ENCODE measurements at places on chromosomes 16 and 17.

DNA sequence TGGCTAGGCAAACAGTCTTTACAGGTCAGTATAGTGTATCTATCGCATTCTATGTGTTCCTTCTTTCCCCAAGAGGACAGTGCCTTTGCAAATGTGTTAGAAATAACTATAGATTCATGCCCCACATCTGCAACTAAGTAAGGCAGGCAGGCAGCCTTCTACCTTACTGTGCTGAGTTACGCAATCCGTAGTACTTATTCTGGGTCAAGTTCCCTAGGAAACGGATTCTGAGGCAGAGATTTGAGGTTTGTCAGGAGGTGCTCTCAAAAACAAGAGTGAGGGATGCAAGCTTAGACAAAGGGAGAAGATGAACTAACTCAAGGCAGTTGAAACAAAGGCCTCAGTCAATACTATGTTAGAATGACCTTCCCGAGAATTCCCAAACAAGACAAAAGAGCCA is 12.7 kb upstream of the ANKFY1 start:
- DNase-seq = no peak

GRCh38 chr17:36092230-36092629 is 2.3 kb upstream of the CCL3 start:
- peak; percentile 3 for DNase-seq

GRCh38 chr17:39662551-39663339 is 2.4 kb upstream of the TCAP start:
- DNase-seq = no peak

- DNase-seq = no peak
Observed at GRCh38 chr16:72425571-72426341, 253.8 kb upstream of the PMFBP1 start.

- DNase-seq = no peak
Observed at GRCh38 chr17:42308446-42308845, 20.1 kb downstream of the STAT5A start.

- no peak for DNase-seq
Observed at GRCh38 chr16:46918400-46918799, 34.2 kb downstream of the GPT2 start.

DNA sequence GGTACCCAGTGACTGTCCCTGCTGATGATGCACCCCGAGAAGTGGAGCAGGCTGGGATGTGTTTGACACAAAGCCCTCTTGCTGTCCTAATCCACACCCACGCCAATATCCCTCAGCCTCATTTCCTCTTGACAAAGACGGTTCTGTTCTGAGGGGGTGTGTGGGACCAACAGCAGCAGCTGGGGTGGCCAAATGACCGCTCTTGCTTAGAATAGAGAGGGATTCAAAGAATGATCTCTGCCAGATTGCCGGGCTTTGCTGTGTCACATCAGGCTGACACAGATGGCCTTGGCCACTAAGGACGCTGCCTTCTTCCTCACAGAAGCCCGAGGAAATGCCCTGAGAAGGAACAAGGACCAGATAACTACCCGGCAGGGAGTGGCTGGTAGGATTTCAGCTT is 250.7 kb downstream of the NTN1 start:
- no peak for DNase-seq

- no peak for DNase-seq
Observed at GRCh38 chr16:64253096-64253495, 868.8 kb downstream of the CDH11 start.
